Erythroblast (primary cell): ENCODE measurements at places on chromosomes 5 and 9.

DNA sequence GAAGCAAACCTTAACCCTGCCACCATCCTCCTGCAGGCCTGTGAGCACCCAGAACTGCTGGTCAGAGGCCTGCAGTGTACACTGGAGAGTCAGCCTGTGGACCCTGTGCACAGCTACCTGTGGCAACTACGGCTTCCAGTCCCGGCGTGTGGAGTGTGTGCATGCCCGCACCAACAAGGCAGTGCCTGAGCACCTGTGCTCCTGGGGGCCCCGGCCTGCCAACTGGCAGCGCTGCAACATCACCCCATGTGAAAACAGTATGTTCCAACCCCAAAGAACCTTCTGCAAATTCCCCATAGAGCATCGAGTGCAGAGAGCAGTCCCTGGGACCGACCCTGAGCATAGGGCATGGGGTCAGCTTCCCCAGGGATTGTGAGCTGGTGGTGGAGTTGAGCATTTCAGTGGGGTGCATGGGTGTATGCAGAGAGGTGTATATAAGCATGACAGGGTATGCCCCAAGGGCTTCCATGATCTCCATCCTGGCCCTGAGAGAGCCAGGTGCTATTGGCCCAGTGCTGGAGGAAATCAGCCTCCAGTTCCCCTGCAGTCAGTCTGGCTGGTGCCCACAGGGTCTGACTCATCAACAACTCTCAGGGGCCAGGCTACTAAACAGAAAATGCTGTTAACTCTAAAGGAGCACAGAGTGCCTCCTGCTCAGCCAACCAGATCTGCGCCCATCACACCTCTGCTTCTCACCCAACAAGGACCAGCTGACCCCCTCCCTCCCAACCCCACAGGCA is 126.2 kb downstream of the SAXO1 start:
- no peak for DNase-seq

- peak; percentile 35 for DNase-seq
These were observed 13.8 kb downstream of the NCS1 start for GRCh38 chr9:130186051-130186450.

DNA sequence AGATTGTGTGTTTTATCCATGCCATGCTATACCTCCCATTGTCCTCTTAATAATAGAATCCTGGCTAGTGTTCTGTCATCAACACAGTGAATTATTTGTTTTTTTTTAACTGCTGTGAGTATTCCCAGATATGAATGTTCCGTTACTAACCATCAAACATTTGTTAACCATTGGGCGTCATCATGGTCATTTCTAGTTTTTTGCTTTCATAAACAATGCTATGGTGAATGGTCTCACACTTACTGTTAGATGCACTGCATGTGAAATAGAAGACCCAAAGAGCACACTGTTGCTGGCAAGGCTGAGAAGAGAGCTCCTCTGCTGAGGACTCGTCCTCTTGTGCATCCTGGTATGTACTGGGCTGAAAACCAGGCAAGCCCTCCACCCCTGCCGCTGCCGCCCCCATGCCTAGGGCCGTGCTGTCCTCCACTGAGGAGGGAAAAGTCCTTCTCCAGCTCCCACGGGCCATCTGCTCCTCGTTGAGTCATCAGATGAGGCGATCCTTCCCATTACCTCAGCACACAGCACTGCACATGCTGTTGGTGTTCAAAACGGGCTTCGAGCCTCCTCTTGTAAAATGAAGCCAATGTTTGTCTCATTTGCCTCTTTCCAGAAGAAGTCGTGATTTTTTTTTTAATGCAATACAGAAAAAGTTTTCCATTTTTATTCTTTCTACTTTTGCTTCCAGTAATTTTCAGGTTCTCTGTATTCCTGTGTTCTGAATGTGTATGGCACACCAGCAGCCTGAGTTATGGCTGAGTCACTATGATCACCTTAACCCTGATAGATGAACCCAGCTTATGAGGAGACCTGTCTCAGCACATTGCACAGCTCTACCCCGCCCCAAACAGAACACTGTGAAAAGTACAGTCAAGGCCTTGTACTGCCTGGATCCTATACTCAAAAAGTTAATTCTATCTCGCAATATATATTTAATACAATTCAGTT is 219.0 kb downstream of the AOPEP start:
- DNase-seq = no peak

- no peak for DNase-seq
These were observed 38.5 kb downstream of the CYSTM1 start for GRCh38 chr5:140213370-140213983.

- no peak for DNase-seq
These were observed 118.6 kb downstream of the GABBR2 start for GRCh38 chr9:98590101-98590500.

- peak; percentile 44 for DNase-seq
These were observed 35.8 kb upstream of the TLX3 start for GRCh38 chr5:171272996-171273970.

DNA sequence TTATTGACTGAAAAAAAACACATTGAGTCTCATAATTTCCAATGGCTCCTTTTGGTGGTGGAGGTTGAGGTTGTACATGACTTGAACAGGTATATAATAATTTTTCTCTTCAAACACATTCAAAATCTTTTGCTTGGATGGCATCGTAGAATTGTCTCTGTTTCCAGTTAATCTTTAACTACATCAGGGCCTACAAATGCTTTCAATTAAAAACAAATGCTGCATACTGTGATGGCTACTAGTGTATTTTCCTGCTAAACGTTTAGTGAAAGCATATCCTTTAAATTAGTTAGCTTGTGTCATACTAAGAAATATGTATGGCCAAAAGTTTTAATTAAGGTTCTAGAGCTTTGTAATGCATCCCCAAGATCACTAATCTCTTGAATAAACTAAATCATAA is 313.8 kb downstream of the SLF1 start:
- no peak for DNase-seq

DNA sequence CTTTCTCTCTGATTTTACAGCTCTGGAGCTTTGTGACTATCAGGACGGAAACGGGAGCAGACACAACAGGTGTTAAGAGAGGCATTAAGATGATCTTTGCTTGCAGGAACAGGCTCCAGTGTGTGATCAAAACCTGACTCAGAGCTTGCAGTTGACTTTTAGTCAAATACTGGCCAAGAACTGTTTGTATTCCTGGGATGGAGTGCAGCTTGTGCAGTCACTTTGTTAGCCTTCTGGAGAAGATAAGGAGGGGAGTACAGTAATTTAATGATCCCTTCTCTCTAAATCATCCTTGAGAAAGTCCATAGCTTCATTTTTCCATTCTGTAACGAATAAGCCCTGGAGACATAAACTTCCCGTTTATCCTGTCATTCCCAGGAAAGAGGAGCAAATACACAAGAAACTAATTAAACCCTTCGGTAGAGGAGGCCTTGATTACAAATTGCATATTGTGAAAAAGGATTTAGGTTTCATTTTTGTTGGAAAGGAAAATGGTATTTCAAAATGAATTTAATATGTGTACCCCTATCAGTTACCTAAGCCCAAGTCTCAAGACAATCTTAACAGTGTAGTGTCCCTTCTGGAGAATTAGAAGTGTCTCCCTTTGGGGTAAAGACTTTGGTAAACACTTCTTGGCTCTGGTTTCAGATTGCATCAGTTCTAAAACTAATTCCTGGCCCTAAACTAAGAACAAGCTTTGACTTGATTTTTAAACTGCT is 3.1 kb upstream of the STOM start:
- peak; percentile 65 for DNase-seq

DNA sequence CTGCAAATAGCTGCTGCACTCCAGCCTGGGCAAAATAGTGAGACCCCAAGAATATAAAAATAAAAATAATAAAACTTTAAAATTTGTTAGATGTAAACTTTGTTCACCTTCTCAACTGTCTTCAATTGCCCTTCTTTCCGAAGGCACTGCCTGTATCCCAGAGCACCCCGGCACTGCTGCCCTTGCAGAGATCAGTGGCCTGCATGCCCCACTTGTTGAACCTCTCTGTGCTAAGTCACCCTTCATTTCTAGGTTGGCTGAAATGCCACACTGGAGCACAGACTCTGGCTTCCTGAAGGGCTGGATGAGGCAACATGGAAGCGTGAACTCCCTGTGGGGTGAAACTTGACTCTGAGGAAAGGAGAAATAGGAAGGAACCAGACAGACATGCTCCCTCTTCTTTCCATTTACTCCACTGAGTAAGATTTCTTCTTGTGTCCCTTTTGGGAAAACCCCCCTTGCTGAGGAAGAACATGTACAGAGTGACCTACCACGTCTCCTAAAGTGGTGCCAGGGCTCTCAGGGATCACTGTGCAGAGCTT is 8.4 kb upstream of the JMY start:
- no peak for DNase-seq

- no peak for DNase-seq
These were observed 18.7 kb downstream of the PCDHGC5 start for GRCh38 chr5:141507387-141508091.

- no peak for DNase-seq
These were observed 27.4 kb downstream of the OXCT1 start for GRCh38 chr5:41842777-41843176.
